H54 (cell line): ENCODE measurements at places on chromosomes 7 and 10.

DNA sequence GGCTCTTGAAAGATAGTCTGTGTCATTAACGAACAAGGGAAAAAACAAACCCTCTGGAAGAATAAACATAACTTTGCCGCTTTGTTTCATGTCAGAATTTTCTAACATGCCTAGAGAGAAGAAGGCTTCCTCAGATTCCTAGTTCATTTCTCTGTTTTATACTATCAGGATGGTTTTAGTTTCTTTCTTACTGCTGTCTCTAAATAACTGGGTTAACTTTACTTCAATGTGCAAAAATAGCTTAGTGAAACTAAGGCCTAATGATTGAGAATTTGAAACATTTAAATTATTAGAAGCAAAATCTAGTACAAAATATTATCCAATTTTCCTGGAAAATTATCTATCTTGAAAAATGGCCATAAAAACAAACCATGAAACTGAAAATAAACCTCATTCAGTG is 72.1 kb upstream of the OGDHL start:
- no peak for DNase-seq

DNA sequence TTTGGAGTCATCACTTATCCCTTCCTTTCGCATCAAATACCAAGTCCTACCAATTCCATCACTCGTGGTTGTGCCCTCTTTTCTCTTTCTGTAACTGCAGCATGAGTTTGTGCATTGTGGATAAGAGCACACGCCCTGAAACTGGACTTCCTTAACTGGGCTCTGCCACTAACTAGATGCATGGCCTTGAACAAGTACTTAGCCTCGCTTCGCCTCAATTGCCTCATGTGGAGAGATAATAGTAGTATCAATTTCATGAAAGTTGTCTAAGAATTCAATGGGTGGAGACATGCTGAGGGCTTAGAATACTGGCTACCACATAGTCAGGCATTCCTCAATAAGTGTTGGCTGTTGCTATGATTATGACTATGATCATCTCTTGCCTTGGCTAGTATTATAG is 41.5 kb downstream of the CFAP43 start:
- no peak for DNase-seq

- no peak for DNase-seq
Measured at GRCh38 chr10:128633864-128634540, 507.8 kb upstream of the MKI67 start.

DNA sequence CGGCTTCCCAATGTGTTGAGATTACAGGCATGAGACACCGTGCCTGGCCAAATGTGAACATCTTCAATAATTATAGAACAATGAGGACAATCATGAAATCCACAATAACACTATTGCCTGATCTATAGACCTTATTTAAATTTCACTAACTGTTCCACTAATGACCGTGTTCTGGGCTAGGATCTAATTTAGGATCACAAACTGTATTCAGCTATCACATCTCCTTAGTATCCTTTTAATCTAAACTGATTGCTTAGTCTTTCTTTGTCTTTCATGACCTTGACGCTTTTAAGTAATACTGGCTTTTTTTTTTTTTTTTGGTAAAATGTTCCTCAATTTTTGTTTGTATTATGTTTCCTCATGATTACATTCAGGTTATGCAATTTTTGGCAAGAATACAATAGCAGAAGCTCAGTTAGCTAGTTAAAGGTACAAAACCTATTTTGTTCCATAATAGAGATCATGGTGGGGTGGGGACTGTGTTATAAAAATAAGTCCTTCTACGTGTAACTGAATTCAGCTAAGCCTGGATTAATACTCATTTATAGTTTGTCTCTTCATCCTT is 158.4 kb downstream of the AOAH start:
- DNase-seq, result no peak

GRCh38 chr10:32923849-32924248 is 34.2 kb downstream of the ITGB1 start:
- DNase-seq, result no peak

- DNase-seq, result no peak
Measured at GRCh38 chr7:137682596-137682995, 164.2 kb downstream of the DGKI start.

- DNase-seq, result no peak
Measured at GRCh38 chr7:26187380-26188205, 13.0 kb downstream of the HNRNPA2B1 start.

GRCh38 chr7:98745722-98746318 is 124.0 kb downstream of the TMEM130 start:
- DNase-seq, result peak; percentile 62

DNA sequence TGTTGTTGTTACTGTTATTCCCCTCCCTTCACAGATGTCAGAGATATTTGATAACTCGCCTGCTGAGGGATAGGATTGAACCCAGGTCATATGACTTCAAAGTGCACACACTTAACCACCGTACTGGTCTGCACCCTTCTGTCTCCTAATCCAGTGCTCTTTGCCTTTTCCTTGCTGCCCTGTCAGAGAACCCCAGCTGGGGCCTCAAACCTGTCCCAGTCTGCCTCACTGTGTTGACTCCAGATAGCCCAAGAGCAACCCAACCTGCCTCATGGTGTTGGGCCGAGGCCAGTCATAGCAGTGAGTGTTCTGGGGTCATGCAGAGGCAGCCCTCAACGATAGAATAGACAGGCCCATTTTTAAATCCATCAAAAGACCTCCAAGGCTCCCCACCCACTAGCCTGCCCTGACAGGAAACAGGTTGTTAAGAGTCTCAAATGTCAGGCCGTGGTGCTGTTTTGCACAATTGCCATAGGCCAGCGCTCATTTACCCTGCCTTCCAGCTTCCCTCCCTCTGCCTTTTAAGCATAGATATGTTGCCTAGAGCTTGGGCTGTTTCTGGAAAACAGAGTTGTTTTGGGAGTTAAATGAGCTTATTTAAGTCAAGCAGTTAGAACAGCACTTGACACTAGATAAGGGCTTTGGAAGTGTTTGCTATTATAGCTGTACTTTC is 37.0 kb upstream of the PDCD4 start:
- no peak for DNase-seq

DNA sequence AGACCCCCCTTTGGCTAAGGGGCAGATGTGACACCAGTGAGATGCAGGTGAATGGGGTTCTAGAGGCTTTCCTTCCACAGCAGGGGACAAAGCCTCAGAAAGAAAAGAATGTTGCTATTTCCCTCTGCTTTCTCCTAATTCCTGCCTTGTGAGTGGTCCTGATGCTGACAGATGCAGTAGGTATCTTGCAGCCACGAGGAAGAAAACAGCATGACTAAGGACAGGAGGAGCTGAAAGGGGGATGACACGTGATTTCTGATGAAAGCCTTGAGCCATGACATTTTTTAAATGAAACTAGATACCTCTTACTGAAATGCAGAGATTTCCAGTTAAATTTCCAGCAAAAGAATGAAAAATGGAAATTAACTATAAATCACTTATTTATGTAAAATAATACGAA is 92.4 kb downstream of the C1GALT1 start:
- peak; percentile 21 for DNase-seq

GRCh38 chr7:43461349-43462024 is 121.4 kb upstream of the STK17A start:
- no peak for DNase-seq

GRCh38 chr10:123634221-123634620 is 31.9 kb upstream of the GPR26 start:
- DNase-seq, result no peak

DNA sequence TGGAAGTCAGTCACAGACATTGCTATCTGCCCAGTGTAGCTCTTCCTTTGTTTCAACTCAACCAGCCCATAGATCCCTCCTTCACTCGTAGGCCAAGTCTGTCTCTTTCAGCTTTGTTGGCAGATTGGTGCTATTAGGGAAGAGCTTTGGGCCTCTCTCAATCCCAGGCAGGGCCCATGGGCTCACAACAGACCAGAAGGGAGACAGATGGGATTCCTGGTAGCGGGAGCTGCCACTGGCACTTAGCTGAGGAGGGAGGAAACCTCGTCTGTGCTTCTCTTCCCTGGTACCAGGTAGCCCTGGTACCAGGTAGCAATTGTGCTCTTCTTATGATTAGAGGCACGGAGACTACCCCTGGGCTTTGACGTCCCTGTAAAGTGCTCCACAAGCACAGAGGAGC is 592.0 kb downstream of the TYW1 start:
- DNase-seq, result no peak

- DNase-seq, result no peak
Measured at GRCh38 chr10:4343091-4343490, 482.9 kb upstream of the AKR1E2 start.

- no peak for DNase-seq
Measured at GRCh38 chr10:873020-873419, 58.5 kb downstream of the LARP4B start.

- no peak for DNase-seq
Measured at GRCh38 chr10:133127291-133128125, 32.5 kb upstream of the KNDC1 start.

DNA sequence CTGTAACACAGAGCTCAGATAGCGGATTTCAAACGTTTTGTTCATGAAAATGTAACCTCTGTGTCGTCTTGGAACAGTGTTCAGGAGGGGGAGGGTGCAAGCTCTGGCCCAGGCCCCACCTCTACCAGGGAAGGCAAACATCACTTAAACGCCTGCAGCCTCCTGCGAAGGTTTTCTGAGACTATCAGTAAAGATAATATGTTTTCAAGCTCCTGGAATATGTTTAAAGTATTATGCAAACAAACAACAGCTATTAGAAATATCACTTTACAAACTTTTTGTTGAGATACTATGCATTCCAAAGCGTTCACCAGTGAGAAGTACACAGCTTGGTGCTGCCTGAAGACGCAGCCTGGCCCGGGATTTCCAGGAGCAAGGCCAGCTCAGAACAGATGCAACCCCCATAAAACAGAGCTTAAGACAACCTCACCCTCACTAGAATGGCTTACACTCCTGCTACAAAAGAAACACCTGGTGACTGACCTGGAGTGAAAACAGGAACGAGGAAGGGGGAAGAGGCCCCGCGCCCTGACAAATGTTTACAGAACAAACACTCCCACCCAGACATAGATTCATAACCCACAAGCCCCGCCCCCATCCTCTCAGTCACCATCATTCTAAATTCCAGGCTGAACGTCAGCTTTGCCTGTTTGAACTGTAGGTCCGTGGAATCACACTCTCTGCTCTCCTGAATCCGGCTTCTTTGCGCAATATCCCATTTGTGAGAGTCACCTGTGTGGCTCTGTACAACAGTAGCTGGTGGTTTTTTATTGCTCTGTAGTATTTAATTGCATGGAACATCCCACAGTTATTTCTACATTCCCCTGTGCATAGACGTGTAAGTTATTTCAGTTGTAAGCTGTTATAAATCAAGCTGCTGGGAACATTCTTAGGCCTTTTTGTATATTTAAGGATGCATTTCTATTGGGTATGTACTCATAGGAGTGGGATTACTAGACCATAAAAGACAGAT is 155.0 kb downstream of the PTPRN2 start:
- DNase-seq, result no peak

DNA sequence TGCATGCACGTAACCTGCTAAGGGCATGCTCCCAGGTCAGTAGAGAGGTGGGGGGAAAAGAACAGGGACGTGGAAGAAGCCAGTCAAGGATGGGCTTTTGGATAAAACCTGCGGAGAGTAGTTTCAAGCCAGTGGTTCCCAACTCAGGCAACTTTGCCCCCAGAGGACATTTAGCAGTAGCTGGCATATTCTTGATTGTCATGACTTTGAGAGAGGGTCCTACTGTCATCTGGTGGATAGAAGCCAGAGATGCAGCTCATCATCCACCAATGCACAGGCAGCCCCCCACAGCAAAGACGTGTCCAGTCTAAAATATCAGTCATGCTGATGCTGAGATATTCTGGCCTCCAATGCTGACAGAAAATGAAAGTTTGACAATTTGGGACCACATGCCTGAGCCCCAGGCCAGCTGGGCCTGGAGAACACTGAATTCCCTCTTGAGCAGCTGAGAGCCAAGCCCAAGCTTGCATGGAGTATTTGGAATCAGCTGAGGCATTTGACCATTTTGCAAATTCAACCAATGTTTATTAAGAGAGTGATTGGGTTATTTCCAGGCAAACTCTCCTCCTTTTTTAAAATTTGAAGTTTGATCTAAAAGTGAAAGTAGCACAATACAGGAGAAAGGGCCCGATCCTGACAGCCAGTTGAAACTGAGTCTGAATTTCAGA is 110.0 kb upstream of the C7orf33 start:
- no peak for DNase-seq

- no peak for DNase-seq
Measured at GRCh38 chr10:695396-695795, 5.9 kb upstream of the DIP2C start.

DNA sequence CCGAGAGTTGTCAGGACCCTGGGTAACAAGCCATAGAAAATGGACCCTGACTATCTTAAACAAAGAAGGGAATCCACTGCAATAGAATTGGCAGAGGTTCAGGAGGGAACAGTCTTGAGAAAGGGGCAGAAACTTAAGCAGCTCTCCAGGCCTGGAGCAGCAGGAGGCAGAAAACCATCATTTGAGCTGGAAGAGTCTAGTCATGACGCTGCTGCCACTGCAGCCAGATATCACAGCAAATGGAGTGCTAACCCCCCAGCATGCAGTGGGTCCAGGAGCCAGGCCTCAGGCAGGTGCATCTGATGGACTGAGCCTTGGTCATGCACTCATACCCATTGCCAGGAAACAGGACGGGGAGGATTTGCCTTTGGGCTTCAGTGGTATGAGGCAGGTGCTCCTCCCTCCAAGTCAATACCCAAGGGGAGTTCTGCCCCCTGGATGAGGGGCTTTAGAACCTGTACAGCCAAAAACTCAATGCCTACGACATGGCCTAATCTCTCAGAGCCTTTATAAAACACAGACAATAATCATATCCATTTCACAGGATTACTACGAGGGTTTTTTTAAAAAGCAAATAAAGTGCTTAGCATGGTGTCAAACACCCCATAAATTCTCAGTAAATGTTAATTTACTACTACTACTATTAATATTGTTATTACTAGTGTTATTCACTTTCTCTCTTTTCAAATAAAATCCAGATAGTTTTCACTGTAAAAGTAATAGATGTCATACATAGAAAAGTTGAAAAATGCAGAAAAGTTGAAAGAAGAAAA is 30.7 kb downstream of the DUSP5 start:
- no peak for DNase-seq

- no peak for DNase-seq
Measured at GRCh38 chr10:9922126-9922870, 1095.4 kb upstream of the CELF2 start.

DNA sequence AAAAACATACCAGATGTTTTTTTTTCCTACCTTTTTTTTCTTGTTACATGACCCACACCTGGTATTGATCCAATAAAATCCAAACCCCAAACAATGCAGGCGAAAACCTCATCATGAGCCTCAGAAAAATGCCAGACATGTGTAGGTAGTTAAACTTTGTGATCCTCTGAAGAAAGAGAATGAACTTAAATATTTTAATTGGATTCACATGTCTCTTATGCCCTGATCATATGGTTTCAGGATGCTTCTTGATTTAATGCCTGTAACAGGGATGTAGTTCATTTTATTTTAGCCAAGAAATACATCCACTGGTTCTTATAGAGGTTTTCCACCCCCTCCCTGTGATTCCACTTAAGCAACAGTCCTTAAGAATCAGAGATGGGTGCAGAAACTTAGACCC is 451.6 kb downstream of the TYW1 start:
- no peak for DNase-seq

GRCh38 chr10:42743697-42744096 is 38.9 kb upstream of the BMS1 start:
- DNase-seq, result no peak
